ENCODE measurements at places on chromosomes 7 and 10. TPM values are rescaled to one million over a fixed set of nuclear protein-coding genes. Genes with fewer than 3 reads are reported as not detected.

Gene PRKG1
- total RNA-seq, result 0.09 TPM

DNA sequence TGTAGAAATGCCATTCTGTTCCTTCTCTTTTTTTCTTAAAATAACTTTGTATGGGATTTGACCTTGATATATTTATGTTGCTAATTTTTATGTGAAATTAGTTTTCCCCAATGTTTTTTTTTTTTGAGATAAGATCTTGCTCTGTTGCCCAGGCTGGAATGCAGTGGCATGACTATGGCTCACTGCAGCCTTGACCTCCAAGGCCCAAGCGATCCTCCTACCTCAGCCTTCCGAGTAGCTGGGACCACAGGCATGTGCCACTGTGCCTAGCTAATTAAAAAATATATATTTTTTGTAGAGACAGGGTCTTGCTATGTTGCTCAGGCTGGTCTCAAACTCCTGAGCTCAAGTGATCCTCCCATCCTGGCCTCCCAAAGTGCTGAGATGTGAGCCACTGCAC, 16.0 kb downstream of the VPS26A start:
- DNase-seq, result no peak

DNA sequence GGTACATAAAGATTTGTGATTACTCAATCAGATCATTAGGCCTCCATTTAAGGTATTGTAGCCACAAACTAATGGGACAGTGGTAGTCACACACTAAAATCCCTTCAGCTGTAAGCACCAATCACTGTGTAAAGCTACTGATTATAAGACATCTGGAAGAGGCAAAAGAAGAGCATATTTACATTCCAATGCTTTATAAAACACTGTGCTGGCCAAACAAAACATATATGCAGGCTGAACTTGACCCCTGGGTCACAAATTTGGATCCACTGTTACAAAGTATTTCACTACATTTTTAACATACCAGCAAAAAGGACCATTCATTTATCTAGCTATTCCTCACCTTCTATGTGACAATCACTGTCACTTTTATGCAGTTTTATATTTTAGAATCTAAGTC, 41.4 kb upstream of the ANLN start:
- DNase-seq, result peak; percentile 35

Gene CPVL
- total RNA-seq, result 49.0 TPM

Gene TUBAL3
- total RNA-seq, result 0.22 TPM

Data from MCF 10A (cell line).